ENCODE measurements at places on chromosomes 12 and 14.

DNA sequence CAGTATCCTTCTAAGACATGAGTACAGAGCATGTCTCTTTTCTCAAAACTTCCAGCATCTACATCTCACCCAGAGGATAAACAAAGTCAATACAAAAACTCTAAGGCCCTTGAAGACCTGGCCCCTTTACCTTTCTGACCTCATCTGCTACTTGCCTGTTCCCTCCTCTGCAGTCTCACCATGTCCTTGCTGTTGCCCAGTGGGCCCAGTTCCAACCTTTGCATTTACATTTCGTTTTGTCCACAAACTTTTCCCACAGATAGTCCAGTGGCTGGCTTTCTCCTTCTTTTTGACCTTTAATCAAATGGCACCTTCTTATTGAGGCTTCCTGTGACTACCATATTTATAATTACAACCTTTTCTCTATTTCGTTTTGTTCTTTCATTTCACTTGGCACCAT is 1.6 kb downstream of the IRAK4 start:
- no peak for DNase-seq

- DNase-seq: no peak
Measured at GRCh38 chr14:74863274-74863673, 12.7 kb downstream of the PROX2 start.

DNA sequence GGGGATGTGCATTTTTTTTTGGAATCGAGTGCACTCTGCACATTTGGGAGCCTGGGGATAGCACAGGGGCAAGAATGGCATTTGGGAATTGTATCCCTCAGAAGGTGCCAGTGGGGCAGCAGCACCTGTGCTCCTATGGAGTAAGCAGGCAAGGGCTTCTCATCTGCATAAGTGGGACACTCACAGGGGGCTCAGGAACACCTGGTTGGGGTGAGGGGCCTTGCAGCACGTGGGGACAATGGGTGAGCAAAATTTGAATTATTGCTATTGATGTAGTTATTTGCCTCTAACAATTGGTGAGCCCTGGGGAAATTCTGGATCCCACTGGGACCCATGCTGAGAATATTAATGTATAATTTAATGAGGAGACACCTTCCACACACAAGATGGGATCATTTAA is 274.2 kb downstream of the TTC6 start:
- DNase-seq: no peak

DNA sequence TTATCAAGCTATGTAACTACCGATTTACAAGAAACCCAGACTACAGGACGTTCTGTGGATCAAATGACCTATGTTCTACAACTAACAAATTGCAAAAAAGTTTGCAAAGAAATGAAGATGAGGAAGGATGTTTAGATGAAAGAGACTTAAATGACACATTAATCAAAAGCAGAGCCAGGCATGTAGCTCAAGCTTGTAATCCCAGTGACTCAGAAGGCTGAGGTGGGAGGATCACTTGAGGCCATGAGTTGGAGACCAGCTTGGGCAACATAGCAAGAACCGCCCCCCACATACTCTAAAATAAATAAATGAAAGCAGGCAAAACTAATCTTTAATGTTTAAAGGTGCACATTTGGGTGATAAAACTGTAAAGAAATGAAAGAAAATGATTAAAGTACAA is 331.9 kb downstream of the BTG1 start:
- DNase-seq: no peak

- no peak for DNase-seq
Measured at GRCh38 chr12:50187084-50187900, 20.1 kb upstream of the CERS5 start.

- DNase-seq: no peak
Measured at GRCh38 chr12:85357609-85358008, 77.6 kb downstream of the ALX1 start.

DNA sequence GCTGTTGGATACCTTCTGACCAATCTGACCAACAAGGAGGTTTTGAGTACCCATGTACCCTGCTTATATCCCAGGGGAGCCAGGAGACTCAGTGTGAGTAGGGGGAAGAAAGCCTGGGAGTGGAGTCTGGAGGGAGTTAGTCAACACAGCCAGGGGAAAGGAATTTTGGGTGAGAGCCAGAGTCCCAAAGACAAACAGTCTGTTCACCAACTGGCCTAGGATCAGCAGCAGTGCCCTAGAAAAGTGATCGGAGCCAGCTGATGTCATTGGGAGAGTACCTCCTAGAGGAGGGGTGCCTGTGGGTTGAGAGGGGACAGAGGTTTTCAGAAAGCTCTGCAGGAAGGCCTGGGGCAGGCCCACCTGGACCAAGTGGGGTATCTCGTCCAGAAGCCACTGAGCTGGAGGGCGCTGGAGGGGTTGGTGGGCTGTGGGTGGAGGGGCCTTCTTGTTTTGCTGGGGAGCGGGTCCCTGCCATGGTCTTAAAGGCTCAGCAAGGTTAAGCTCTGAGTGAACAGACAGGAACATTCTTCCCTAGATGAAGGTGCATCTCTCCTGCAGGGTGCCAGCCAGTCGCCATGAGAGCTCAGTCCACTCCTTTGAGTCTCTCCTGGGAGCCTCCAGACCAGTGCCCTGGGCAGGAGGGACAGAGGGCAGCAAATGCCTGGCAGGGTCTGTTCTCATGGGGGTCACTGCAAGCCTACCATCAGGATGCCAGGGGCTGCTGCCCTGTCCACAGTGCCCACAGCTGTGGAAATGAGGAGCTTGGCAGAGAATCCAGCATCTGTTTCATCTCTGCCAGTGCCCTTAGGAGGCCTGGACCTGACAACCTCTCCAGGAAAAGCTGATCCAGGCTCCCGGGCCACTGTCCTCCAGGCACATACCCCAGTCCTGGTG is 63.6 kb downstream of the CHGA start:
- no peak for DNase-seq

DNA sequence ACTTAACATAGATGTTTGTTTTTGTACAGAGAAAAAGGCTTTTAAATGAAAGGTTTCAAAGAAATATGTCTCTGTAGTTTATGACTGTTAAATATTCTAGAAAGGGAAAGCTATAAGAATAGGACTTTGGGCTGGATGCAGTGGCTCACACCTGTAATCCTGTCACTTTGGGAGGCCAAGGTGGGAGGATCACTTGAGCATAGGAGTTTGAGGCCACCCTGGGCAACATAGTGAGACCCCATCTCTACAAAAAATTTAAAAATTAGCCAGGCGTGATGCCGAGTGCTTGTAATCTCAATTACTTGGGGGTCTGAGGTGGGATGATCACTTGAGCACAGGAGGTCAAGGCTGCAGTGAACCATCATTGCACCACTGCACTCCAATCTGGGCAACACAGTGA is 11.4 kb downstream of the GPX2 start:
- no peak for DNase-seq

GRCh38 chr14:90409209-90409730 is 12.4 kb downstream of the CALM1 start:
- no peak for DNase-seq

GRCh38 chr12:108204117-108204987 is 75.3 kb downstream of the WSCD2 start:
- no peak for DNase-seq

DNA sequence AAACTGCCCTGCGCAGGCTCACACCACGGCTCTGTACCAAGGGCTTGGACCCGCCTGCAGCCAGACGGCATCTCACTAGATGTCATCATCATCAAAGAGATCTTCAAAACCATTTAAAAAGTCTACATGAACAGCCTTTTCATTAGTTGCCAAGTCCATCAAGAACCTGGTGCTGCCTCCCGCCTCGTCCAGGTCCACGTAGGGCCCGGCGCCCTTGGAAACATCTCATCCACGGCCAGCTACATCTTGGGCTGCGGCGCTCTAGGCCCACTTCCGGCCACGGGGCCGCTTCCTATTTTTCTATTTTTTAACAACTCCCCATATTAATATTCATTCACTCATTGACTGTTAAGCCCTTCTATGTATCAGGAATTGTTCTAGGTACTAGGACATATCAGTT is 7.4 kb upstream of the GNPNAT1 start:
- no peak for DNase-seq

DNA sequence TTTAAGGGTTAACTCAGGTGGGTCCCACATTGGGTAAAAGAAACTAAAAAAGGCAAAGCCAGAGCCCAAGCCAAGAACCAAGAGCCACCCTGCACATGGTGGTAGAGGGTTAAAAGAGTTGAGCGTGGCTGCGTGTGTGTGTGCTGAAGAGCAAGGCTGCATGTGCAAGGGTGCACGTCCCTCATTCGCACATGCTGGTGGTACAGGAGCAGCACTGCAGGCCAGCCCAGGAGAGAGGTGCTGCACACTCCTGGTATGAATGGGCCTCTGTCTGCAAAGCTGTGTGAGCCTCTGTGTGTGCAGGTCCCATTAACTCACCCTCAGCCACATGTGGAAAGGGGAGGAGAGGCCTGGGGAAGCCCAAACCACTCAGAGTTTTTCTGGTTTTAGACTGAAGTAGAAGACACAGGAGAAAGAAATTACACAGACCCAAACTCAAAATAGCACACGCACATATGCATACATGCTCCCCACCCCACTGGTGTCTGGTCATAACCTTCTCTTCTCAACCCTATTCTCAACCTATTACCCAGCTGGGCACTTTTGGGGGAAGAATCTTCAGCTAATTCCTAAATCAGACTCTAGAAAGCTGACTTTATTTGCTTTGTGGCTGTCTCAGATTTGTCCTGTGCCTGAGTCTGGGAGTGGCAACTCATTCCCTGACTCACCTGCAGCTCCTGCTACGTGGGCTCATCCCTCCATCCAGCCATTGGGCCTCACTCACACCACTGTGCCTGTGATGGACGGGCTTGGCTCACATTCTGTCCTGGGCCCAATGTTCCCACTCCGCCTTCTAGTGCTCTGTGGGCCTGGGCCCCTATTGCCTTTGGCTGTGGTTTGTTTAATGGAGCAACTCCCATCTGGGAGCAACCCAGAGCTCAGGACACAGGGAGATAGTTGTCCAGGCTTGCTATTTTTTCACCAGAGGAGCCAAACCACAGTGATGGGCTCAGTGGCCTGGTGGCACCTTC is 30.8 kb upstream of the COL2A1 start:
- DNase-seq: no peak
